A549 treated with GW870086 at 1 μM for 4 hours (cell line): ENCODE measurements at places on chromosomes 12 and 14. TPM values are rescaled to one million over a fixed set of nuclear protein-coding genes. Genes with fewer than 3 reads are reported as not detected.

AKAP3 gene
- 0.07 to 0.23 TPM (median 0.18 TPM) in 4 of 5 replicates, not detected in the other for total RNA-seq

SERPINA3 gene
- 9.1 to 10.6 TPM (median 10.1 TPM) in 5 replicates for total RNA-seq

SLC5A8 gene
- total RNA-seq = not detected in 5 replicates

KDM5A gene
- 16.7 to 24.1 TPM (median 18.8 TPM) in 5 replicates for total RNA-seq

ITGB7 gene
- total RNA-seq = 0.29 to 0.63 TPM (median 0.42 TPM) in 5 replicates

ARHGAP9 gene
- total RNA-seq = 0.24 to 0.94 TPM (median 0.82 TPM) in 5 replicates

DTX3 gene
- total RNA-seq = 16.4 to 18.8 TPM (median 18.7 TPM) in 5 replicates

IQSEC3 gene
- 0.01 to 0.02 TPM in 2 of 5 replicates, not detected in the others for total RNA-seq

NPAS3 gene
- not detected in 5 replicates for total RNA-seq

EMP1 gene
- 110 to 172 TPM (median 159 TPM) in 5 replicates for total RNA-seq

PROX2 gene
- total RNA-seq = not detected in 5 replicates

DIO3 gene
- 0.06 to 0.08 TPM (median 0.07 TPM) in 4 of 5 replicates, not detected in the other for total RNA-seq

CLECL1 gene
- not detected in 5 replicates for total RNA-seq

MDGA2 gene
- total RNA-seq = 0.03 TPM in 1 of 5 replicates, not detected in the others

LBHD2 gene
- total RNA-seq = not detected in 5 replicates

SLC22A17 gene
- total RNA-seq = 6.3 to 7.7 TPM (median 6.6 TPM) in 5 replicates

NRL gene
- 0.75 to 1.1 TPM (median 1.0 TPM) in 5 replicates for total RNA-seq

CEBPE gene
- not detected in 5 replicates for total RNA-seq

PLBD1 gene
- 3.8 to 6.3 TPM (median 5.6 TPM) in 5 replicates for total RNA-seq

ATF7 gene
- total RNA-seq = 17.7 to 20.4 TPM (median 18.5 TPM) in 5 replicates

MIPOL1 gene
- 1.6 to 3.4 TPM (median 2.9 TPM) in 5 replicates for total RNA-seq

KLRC2 gene
- 1.7 to 2.4 TPM (median 2.1 TPM) in 5 replicates for total RNA-seq

BIN2 gene
- 0.14 to 0.18 TPM (median 0.17 TPM) in 3 of 5 replicates, not detected in the others for total RNA-seq

DENND5B gene
- 10.0 to 14.7 TPM (median 13.2 TPM) in 5 replicates for total RNA-seq

ACVRL1 gene
- 0.05 to 0.14 TPM in 2 of 5 replicates, not detected in the others for total RNA-seq

RAB35 gene
- 67.6 to 80.0 TPM (median 78.1 TPM) in 5 replicates for total RNA-seq

TEX52 gene
- not detected in 5 replicates for total RNA-seq

BICDL1 gene
- total RNA-seq = 2.5 to 4.7 TPM (median 4.4 TPM) in 5 replicates

PTPRO gene
- 0.03 to 0.14 TPM in 2 of 5 replicates, not detected in the others for total RNA-seq

FAM90A1 gene
- total RNA-seq = 0.10 to 0.11 TPM (median 0.10 TPM) in 3 of 5 replicates, not detected in the others

MFAP5 gene
- 0.06 to 0.14 TPM (median 0.10 TPM) in 3 of 5 replicates, not detected in the others for total RNA-seq

KITLG gene
- 10.4 to 14.8 TPM (median 13.4 TPM) in 5 replicates for total RNA-seq

CD69 gene
- 0.16 TPM in 1 of 5 replicates, not detected in the others for total RNA-seq

USP30 gene
- total RNA-seq = 6.3 to 10.1 TPM (median 8.6 TPM) in 5 replicates

PTPRR gene
- total RNA-seq = 0.21 to 0.43 TPM (median 0.32 TPM) in 4 of 5 replicates, not detected in the other

GXYLT1 gene
- total RNA-seq = 11.4 to 17.3 TPM (median 16.3 TPM) in 5 replicates

PRH2 gene
- total RNA-seq = not detected in 5 replicates

MYF6 gene
- not detected in 5 replicates for total RNA-seq

CALM1 gene
- total RNA-seq = 301 to 367 TPM (median 341 TPM) in 5 replicates

GALNT9 gene
- total RNA-seq = 4.8 to 7.7 TPM (median 6.2 TPM) in 5 replicates

CELA1 gene
- not detected in 5 replicates for total RNA-seq

SLCO1B1 gene
- total RNA-seq = 0.19 to 0.46 TPM (median 0.29 TPM) in 5 replicates

RGS6 gene
- not detected in 5 replicates for total RNA-seq

STXBP6 gene
- 2.1 to 2.7 TPM (median 2.5 TPM) in 5 replicates for total RNA-seq

PSME1 gene
- total RNA-seq = 157 to 192 TPM (median 167 TPM) in 5 replicates

CRIP1 gene
- total RNA-seq = 1,759 to 2,006 TPM (median 1,923 TPM) in 5 replicates

TGFB3 gene
- 0.66 to 1.3 TPM (median 1.0 TPM) in 5 replicates for total RNA-seq

PNMA1 gene
- total RNA-seq = 52.1 to 61.9 TPM (median 58.1 TPM) in 5 replicates

KLRC3 gene
- total RNA-seq = 0.41 to 0.42 TPM in 2 of 5 replicates, not detected in the others

TDRD9 gene
- 0.08 to 0.22 TPM (median 0.14 TPM) in 5 replicates for total RNA-seq

LGALS3 gene
- 166 to 192 TPM (median 170 TPM) in 5 replicates for total RNA-seq

ASPG gene
- total RNA-seq = 0.07 to 0.16 TPM in 2 of 5 replicates, not detected in the others

FZD10 gene
- not detected in 5 replicates for total RNA-seq

SMOC1 gene
- total RNA-seq = 14.6 to 20.9 TPM (median 17.7 TPM) in 5 replicates
